ENCODE measurements at places on chromosomes 3 and 15.
A peak's percentile ranks its signal among the peaks of the same experiment; 100 is the strongest.

GRCh38 chr15:41105348-41106334, 10.4 kb downstream of the INO80 start:
- no peak for DNase-seq

DNA sequence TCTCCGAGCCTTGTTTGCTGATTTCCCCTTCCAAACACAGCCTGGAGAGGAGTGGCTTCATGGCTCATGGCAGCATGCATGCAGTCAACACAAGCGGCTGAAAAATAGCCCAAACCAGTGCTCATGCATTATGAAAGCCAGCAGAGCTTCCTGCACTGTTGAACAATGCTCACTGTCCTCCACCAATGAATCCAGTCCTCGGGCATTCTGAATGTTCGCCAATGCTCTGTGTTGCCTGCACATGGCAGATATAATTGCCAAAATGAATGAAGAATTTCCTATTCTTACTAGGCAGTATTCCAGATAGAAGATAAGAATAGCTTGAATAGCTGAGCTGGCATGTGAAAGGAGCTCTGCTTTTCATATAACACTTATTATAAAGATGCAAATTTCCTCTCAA, 252.7 kb downstream of the ROBO1 start:
- no peak for DNase-seq

GRCh38 chr3:15272426-15273196, 59.8 kb downstream of the SH3BP5 start:
- DNase-seq = no peak

GRCh38 chr3:52789746-52790040, 4.9 kb upstream of the ITIH3 start:
- DNase-seq = no peak

DNA sequence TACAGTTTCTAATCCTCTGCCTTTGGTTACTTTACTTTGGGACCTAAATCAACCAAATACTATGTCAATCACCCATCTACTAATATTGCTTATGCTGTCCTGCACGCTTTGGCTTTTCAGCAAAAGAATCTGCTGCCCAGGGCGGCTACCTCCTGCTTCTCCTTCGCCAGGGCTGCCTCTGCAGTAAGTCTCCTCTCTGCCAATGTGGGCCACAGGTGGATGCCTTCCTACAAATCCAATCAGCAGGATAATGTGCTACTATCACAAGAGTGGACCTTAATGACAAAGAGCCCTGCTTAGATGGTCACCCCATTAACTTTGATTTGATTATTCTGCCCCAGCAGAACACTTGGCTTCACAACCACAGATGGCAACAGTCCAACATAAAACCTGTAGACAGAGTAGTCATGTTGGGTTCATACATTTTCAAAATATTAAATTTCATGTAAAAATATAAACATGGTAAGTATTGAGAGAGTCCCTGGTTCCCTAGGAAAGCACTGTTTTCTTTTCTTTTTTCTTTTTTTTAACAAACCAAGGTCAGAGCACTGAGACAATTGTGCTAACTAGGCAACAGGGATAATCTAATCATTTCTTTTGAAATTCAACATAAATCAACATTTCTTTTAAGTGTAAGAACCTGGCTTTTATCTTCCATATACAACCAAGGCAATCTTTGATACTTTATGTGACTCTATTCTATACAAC, 298.3 kb downstream of the ZBTB20 start:
- DNase-seq = no peak

GRCh38 chr15:96600350-96600749, 269.9 kb downstream of the NR2F2 start:
- no peak for DNase-seq

DNA sequence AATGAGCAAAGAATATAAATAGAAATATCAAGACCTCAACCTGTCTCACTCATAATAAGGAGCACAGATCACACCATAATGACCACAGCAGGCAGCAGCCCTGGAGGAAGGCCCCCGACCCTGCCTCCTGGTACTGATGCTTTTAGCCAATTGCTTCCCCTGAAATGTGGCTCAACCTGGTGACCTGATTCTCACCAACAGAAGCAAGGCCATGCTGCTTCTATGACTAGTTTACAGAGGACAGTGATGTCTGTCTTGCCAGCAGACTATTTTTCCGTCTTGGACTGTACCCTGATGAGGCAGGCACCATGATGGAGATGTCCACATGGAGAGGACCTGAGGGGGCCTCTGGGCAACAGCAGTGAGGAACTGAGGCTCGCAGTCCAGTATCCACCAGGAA, 18.0 kb downstream of the SLC41A3 start:
- no peak for DNase-seq

- DNase-seq = no peak
Measured at GRCh38 chr3:29481969-29482767, 201.3 kb downstream of the RBMS3 start.

GRCh38 chr15:74438721-74439316, 5.1 kb upstream of the SEMA7A start:
- peak; percentile 23 for DNase-seq

DNA sequence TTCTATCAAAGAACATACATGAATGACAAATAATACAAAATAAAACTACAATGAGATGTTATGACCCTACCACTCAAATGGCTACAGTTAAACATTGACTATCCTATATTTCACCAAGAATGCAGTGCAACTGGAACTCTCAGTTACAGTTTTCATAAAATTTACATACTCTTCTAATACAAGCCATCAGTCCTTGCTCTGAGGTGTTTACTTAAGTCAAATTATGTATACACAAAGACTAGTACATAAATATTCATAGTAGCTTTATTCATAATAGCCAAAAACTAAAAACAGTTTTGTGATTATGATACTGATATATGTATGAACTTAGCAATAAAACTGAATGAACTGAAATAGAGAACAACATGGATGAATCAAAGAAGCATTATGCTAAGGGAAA, 19.2 kb downstream of the MLF1 start:
- no peak for DNase-seq

Data from iPS DF 19.7 (cell line).